Activated CD8-positive, alpha-beta memory T cell treated with anti-CD3 and anti-CD28 coated beads for 24 hours (primary cell): ENCODE measurements at places on chromosomes 5 and 9.

- no peak for DNase-seq
Measured at GRCh38 chr9:97958812-97959511, 21.0 kb upstream of the HEMGN start.

DNA sequence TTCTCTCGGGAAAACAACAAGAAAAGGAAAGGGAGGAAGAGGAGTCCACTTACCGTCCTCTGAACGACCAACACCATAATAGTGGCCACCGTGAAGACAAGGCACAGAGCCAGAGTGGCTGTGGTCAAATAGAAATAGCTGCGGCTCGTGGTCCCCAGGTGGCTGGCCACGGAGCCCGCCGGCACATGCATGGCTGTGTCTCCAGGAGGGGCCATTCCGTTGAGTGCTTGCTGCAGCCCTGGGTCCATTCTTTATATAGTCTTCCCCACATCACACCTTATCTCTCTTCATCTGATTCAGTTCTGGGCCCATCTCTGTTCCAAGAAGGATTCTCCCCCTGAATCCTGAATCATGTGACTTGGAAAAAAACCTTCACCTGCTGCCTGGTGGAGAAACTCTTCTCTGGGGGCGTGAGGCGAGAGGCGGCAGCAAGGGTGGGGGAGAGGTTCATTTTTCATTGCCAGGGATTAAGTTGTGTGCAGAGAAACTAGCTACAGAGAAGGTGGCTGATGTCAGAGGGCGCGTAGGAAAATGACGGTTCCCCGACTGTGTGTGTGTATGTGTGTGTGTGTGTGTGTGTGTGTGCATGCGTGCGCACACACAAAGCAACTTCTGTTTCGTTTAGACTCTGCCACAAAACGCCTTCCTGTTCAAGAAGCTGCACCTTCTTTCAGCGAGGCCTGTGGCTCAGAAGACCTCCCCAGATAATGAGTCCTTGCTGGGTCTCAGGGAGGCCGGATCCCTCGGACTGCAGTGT is at the start of gene TNFSF8:
TSS of gene TNFSF8 (minus strand) at position 536 of the 757 bp plus-strand sequence. CDS start at position 248, 288 bp downstream.
- peak; percentile 87 for DNase-seq

DNA sequence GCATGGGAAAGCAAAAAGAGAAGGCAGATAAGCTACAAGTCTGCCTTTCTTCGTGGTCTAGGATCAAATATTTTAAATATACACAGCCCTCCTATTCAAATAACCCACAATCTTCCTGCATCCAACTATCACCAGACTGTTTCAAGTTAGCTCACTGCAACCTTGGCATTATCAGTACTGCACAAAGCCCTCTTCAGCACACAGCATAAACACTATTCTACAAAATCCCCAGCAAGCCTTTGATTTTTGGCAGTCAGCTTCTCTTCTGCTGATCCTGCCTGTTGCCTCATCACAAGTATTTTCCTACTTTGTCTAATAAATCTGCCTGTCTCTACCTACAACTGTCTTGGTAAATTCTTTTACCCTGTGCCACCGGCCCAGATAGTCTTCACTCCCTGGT is 142.9 kb downstream of the COX7C start:
- DNase-seq, result no peak

- no peak for DNase-seq
Measured at GRCh38 chr5:57776035-57776434, 293.4 kb upstream of the ACTBL2 start.
